ENCODE measurements at places on chromosomes 6 and 20. TPM values are rescaled to one million over a fixed set of nuclear protein-coding genes. Genes with fewer than 3 reads are reported as not detected.

ULBP3 gene
- 0.69 TPM for total RNA-seq

RIMS4 gene
- not detected for total RNA-seq

UBE2C gene
- total RNA-seq = not detected

CDSN gene
- not detected for total RNA-seq

SPTLC3 gene
- not detected for total RNA-seq

WFDC5 gene
- total RNA-seq = not detected
